Stimulated activated CD4-positive, alpha-beta T cell treated with anti-CD3 and anti-CD28 coated beads, Interleukin-15, amount 100 ng/mL, for 1 hour (primary cell): ENCODE measurements at places on chromosomes 5 and 9.

GRCh38 chr5:142873831-142874230, 103.7 kb downstream of the ARHGAP26 start:
- DNase-seq: no peak

- no peak for DNase-seq
Observed at GRCh38 chr5:116420540-116420939, 154.1 kb downstream of the SEMA6A start.

- DNase-seq: no peak
Observed at GRCh38 chr5:28399211-28399610, 1360.8 kb upstream of the CDH9 start.

DNA sequence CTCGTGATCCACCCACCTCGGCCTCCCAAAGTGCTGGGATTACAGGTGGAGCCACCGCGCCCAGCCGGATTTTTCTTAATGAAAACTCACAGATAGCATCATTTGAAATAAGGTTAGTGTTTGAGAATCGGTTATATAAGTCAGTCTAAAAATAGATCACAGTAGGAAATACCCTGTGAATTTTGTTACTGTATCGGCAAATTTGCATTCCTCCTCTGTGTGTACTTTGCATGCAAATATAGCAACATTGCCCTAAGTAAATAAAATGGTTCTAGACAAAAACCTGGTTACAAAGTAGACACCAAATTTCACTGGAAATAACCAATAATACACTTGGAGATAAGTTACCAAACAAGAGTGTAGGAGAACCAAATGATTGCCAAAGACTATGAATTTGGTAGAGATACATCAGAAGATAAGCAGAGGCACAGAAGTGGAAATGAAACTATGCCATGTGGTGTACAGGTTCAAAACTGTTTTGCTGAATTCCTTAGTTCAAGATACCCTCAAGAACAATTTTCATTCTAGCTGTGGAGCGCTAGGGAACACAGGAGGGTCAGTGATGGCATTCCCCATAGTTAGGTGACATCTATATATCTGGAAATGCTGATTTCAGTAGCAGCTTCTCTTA, 58.1 kb downstream of the ICE1 start:
- DNase-seq: no peak

GRCh38 chr5:32714836-32715235, 3.7 kb downstream of the NPR3 start:
- no peak for DNase-seq

- DNase-seq: no peak
Observed at GRCh38 chr9:92590377-92590776, 54.6 kb upstream of the ECM2 start.
